NCI-H2081 (cell line): ENCODE measurements at places on chromosomes 1 and 21.

DNA sequence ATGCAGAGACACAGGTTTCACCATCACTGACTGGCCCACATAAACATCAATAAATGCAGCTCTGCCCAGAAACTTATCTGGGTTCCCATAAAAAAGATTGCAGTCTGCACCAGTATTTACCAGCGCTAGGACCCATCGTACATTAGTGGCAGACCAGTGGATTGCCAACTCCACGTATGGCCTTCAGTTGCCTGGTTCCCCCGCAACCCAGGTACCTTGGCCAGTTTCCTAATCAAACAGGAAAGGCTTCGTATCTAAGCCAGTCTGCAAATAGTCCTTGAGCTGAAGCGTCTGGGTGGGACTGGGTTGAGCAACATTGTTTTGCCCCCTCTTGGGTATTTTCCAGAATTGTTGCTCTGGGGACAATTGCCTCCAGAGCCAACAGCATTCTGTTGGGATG lies 1639.3 kb downstream of the MRPL39 start:
- peak; percentile 75 for DNase-seq

- peak; percentile 43 for DNase-seq
Measured at GRCh38 chr21:36887963-36888362, 78.5 kb downstream of the HLCS start.

DNA sequence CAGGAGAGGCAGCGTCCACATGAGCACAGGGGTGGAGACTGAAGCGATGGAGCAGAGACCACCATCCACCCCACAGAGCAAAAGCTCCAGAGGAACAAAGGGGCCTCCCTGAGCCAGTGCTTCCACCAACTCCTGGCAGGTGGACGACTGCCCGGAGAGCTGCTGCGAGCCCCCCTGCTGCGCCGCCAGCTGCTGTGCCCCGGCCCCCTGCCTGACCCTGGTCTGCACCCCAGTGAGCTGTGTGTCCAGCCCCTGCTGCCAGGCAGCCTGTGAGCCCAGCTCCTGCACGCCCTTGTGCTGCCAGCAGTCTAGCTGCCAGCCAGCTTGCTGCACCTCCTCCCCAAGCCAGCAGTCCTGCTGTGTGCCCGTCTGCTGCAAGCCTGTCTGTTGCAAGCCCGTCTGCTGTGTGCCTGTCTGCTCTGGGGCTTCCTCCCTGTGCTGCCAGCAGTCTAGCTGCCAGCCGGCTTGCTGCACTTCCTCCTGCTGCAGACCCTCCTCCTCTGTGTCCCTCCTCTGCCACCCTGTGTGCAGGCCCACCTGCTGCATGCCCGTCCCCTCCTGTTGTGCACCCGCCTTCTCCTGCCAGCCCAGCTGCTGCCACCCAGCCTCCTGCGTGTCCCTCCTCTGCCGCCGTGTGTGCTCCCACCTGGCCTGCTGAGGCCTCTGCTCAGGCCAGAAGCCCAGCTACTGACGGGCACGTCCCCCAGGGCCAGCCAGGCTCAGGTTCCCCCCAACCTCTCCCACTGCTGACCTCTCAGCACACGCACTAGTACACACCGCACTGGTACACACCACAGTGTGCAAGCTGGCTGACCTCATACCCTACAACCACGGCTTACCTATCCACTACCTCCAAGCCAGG lies 5.4 kb downstream of the KRTAP10-12 start:
- DNase-seq = no peak

DNA sequence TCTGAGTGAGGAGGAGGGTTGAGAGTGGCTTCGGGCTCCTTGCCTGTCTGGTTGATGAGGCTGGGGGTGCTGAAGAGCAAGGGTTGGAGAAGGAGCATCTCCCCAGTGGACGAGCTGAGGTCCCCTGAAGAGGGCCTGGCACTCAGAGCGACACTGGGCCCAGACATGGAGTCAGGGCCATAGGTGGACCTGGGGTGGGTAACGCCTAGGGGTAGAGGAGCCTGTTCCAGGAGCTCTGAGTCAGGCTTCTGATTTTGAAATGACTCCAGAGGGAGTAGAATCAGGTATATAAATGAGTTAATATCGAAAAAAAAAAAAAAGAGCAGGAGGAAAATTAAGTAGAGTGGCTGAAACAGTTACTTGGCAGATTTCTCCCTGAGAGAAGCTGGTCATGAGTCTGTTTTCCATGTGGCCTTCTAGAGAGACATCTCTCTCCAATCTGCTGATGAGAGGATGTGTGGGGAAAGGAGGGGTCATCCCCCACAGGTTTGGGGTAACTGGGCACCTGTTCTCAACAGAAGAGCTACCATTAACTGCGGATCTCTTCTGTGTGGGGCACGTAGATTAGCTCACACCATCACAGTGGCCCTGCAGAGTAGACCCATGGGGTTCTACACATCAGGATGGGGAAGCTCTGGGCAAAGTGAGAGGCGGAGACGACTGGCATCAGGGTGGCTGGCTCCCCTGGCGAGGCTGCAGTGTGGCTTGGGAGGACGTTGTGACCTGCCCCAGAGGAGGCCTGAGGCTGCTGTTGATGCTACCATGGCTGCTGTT lies 115.5 kb downstream of the DHRS3 start:
- no peak for DNase-seq

DNA sequence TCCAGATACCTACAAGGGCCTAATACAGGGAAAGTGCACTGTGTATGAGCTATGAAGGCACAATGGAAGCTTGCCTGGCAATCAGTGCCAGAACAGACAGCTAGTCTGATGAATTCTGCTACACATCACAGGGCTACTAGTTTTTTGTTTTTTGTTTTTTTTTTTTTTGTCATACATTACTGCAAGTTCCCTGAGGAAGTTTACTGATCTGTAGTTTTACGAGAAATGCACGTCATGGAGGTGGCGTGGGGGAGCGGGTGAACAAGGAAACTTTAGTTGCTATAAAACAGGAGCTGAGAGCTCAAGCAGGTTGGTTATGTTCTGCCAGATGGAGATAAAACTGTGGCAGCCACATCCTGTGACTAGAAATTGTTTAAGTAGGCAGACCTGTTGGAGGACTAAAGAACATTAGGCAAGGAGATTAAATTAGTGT lies 17.7 kb downstream of the PTPRC start:
- DNase-seq = no peak

- DNase-seq = no peak
Measured at GRCh38 chr21:19340954-19341353, 937.4 kb upstream of the TMPRSS15 start.

DNA sequence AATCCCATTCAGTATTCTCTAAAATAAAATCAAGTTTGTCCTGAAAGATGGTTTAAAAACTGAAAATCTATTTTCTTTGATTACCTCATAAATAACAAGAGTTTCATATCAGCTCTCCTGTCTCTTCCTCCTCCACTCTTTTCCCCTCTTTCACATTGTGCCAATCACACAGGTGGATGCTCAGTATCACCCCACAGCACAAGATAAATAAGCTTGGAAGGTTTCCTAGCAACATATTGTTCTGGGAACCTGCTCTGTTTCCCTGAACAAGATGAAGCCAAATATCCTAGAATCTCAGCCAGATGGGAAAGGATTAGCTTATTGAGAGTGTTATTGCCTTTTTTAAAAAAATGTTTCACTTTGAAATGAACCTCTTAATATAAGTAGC lies 45.7 kb upstream of the CACYBP start:
- peak; percentile 95 for DNase-seq

- DNase-seq = peak; percentile 31
Measured at GRCh38 chr1:88985032-88985431, 7.4 kb downstream of the KYAT3 start.

- peak; percentile 75 for DNase-seq
Measured at GRCh38 chr1:161019751-161020495, 1.0 kb downstream of the F11R start.
